MCF 10A (cell line): ENCODE measurements at places on chromosomes 13 and 19.

DNA sequence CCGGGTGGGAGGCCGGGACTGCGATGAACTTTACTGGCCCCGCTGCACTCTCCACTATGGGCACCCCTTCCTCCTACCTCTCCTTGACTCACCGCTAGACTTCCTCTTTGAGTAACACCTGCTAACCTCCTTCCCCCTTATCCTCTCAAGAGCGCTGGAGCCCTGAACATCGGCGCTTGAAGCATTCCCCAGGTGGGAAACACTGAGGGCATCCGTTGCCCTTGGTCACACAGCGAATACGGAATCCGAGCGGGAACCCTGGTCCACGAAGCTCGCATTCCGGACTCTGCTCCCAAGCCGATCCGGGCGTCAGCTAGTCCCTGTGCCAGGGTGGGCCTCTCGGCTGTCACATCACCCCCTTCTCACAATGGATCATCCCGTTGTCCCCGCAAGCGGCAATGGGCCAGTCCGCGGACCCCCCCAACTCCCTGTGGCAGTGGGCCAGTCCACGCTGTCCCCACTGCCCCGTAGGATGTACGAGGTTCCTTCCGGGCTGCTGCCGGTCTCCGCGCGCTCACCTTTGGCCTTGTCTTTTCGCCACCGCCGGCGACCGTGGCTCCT lies 4.2 kb downstream of the LIPE start:
- H3K4me3 ChIP-seq, result peak overlapping the region; percentile 96
- peaks cover 17% of the 10 kb centered on the region for H3K36me3 ChIP-seq
- H3K4me1 ChIP-seq, result peaks cover 34% of the 10 kb centered on the region
- peak; percentile 51 for DNase-seq
- H3K27me3 ChIP-seq, result no peaks in the 10 kb centered on the region

- no peak overlapping the region for H3K4me3 ChIP-seq
- no peak overlapping the region for H3K27ac ChIP-seq
- peaks cover 22% of the 10 kb centered on the region for H3K36me3 ChIP-seq
- H3K4me1 ChIP-seq, result no peaks in the 10 kb centered on the region
- H3K27me3 ChIP-seq, result no peaks in the 10 kb centered on the region
- no peak for DNase-seq
These were observed 10.9 kb upstream of the CERS1 start for GRCh38 chr19:18906605-18907519.

DNA sequence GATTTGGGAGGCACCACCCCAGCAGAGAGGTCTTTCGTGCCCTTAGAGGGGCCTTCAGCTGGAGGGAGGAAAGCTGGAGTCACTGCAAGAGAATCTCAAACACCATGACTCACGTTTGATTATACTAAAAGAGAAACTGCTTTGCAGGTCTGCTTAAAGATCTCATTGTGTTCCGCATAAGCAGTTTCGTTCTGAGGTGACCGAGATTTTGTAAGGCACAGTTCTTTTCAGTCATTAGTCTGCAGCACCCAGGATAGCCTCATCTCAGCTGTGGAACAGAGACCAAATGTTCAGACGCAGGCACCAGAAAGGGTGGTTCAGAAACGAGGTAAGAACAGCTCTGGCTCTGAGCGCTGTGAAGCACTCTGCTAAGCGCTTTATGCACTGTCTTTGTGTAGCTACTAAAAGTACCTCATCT lies 71.2 kb upstream of the GTF3A start:
- H3K4me1 ChIP-seq, result no peaks in the 10 kb centered on the region
- H3K4me3 ChIP-seq, result no peak overlapping the region
- H3K36me3 ChIP-seq, result no peaks in the 10 kb centered on the region
- peaks cover 6% of the 10 kb centered on the region for H3K27me3 ChIP-seq

DNA sequence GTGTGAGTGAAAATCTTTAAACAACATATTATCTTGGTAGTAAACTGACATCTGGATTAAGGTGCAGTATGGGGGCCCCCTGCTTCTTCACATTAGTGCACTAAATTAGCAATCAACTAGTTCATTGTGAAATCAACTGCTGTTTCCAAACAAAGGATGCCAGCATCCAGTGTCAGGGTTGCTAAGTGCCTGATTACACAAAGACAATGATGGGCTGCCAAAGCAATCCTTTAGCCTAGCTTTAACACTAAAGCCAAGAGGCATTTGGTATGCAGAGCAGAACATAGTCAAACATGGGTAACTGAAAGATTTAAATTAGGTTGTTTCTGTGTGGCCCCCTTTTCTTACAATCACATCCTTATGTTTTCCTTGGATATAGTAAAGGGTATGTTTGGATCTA lies 543.1 kb upstream of the SLITRK5 start:
- H3K27me3 ChIP-seq, result no peaks in the 10 kb centered on the region
- H3K4me1 ChIP-seq, result peaks cover 28% of the 10 kb centered on the region
- peak overlapping the region; percentile 51 for H3K27ac ChIP-seq
- no peaks in the 10 kb centered on the region for H3K36me3 ChIP-seq
- H3K4me3 ChIP-seq, result no peak overlapping the region

GRCh38 chr19:33487901-33488800 lies 33.4 kb downstream of the PEPD start:
- H3K4me1 ChIP-seq, result no peaks in the 10 kb centered on the region
- no peaks in the 10 kb centered on the region for H3K27me3 ChIP-seq
- no peak overlapping the region for H3K4me3 ChIP-seq
- DNase-seq, result no peak

- peaks cover 2% of the 10 kb centered on the region for H3K4me1 ChIP-seq
- no peak overlapping the region for H3K27ac ChIP-seq
- H3K27me3 ChIP-seq, result no peaks in the 10 kb centered on the region
- H3K36me3 ChIP-seq, result no peaks in the 10 kb centered on the region
- no peak overlapping the region for H3K4me3 ChIP-seq
These were observed 44.6 kb downstream of the SMAD9 start for GRCh38 chr13:36875431-36875830.

GRCh38 chr13:29436291-29436690 lies 159.2 kb downstream of the SLC7A1 start:
- H3K4me1 ChIP-seq, result peaks cover 31% of the 10 kb centered on the region
- H3K27me3 ChIP-seq, result no peaks in the 10 kb centered on the region
- peak; percentile 91 for DNase-seq
- H3K4me3 ChIP-seq, result no peak overlapping the region

GRCh38 chr13:107993239-107993949 lies 221.9 kb downstream of the LIG4 start:
- H3K36me3 ChIP-seq, result no peaks in the 10 kb centered on the region
- no peak for DNase-seq
- H3K27me3 ChIP-seq, result no peaks in the 10 kb centered on the region

DNA sequence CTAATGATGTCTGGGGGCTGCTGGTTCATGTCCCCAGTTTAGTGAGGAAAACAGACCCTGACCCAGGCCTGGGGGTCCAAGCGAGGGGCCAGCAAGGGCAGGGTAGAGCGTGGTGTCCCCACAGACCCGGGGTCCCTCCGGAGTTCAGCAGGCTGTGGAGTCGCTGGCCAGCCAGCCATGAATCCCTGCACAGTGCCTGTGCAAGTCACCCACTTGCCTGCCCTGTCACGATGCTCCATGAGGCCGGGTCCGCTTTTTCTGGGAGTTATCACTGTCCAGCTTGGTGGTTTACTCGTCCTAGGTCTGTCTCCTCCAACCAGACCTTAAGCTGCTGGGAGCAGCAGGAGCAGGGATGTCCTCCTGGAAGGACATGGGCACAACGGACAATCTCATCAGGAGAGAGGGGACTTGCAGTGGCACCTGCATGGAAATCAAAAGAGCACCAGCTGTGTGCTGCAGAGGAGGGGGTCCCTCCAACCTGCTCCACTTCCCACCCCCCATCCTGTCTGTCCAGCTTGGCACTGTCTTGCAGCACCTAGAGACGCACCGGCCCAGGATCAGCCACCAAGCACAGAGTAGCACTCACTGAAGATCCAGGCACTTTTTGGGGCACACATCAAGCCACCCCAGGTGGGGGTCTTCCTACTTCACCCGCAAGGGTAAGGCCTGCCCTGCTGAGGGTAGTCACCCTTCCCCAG lies 121.8 kb downstream of the URI1 start:
- no peaks in the 10 kb centered on the region for H3K4me1 ChIP-seq
- no peak overlapping the region for H3K4me3 ChIP-seq
- H3K36me3 ChIP-seq, result no peaks in the 10 kb centered on the region
- no peak for DNase-seq
- H3K27me3 ChIP-seq, result no peaks in the 10 kb centered on the region

- H3K4me3 ChIP-seq, result no peak overlapping the region
- no peak overlapping the region for H3K27ac ChIP-seq
- no peak for DNase-seq
- no peaks in the 10 kb centered on the region for H3K4me1 ChIP-seq
These were observed 58.1 kb downstream of the CELF5 start for GRCh38 chr19:3282564-3282963.

DNA sequence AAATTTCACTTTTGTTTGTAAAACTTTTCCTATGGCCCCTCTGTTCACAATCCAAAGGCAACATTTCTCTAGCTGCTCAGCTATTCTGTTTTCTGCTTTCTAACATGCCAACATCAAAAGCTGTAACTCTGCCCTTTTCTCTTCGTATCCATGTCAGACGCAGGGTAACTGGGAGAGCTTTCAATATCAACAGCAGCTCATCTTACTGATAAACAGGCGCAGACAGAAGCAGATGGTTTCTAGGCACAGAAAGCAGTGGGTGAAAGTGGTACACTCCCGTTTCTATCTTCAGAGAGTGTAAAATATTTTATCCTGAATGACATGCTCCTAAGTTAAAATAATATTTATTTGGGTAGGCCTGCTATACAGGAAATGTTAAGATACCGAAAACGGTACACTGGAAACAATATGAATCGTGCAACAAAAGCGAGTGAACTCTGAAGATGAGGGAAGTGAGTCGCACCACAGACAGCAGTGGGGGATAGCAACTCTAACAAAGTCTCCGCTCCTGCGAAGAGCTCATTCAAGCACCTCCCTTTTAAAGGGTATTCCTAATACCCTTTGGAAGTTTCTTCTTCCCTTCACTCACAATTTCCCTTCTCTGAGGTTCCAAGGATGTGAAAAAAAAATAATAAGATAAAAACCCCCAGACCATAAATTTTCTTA lies 798.3 kb downstream of the GPC5 start:
- no peaks in the 10 kb centered on the region for H3K27me3 ChIP-seq
- H3K27ac ChIP-seq, result no peak overlapping the region
- no peak for DNase-seq
- no peak overlapping the region for H3K4me3 ChIP-seq
- H3K36me3 ChIP-seq, result no peaks in the 10 kb centered on the region
- no peaks in the 10 kb centered on the region for H3K4me1 ChIP-seq

DNA sequence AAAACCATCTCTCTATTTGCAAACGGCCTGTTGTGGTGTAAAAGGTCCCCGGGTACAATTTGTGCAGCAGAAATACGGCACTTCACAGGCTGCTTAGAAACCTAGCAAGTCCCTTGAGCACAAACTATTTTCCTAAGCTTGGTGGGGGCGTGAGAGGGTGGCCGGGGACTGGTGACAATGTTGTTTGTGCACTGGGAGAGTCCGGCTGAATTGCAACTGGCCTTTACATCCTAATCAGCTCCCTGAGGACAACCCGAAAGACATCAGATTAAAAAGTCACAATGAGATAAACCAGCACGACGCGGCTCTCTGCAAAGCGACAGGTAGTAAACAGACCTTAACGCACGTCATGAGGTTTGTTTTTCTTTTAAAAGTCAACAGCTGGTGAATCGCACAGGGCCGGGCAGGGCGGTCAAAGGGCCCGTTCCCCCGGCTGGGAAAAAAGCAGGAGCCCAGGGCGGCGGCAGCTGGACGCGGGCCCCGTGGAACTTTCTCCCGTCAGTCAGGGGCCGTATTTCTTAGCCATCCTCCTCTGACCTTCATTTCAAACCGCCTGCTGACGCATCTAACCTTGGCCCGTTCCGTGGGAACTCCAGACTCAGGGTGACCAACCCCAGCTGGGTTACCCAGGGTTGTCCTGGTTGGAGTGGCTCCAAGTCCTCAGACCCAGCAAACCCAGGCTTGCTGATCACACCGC lies 112.3 kb downstream of the GADD45B start:
- peaks cover 28% of the 10 kb centered on the region for H3K27me3 ChIP-seq
- no peak for DNase-seq
- no peak overlapping the region for H3K4me3 ChIP-seq

DNA sequence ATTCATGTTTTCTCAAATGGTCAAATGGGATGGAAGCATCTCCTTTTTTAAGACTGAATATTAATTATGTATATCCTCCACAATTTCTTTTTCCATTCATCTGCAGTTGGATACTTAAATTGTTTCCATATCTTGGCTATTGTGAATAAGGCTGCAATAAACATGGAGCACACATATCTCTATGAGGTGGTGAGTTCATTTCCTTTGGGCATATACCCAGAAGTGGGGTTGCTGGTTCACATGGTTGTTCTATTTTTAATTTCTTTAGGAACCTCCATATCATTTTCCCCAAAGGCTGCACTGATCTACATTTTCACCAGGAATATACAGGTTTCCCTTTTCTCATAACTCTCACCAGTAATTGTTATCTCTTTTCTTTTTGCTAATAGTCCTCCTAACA lies 566.3 kb downstream of the KCTD12 start:
- no peak overlapping the region for H3K27ac ChIP-seq
- DNase-seq, result no peak
- H3K36me3 ChIP-seq, result no peaks in the 10 kb centered on the region
- H3K27me3 ChIP-seq, result no peaks in the 10 kb centered on the region
- no peak overlapping the region for H3K4me3 ChIP-seq
- no peaks in the 10 kb centered on the region for H3K4me1 ChIP-seq

GRCh38 chr19:2819540-2820111 lies at the start of gene ZNF554:
TSS of gene ZNF554 (plus strand) at chr19:2819868. CDS start at chr19:2820072, 204 bp downstream.
- peak; percentile 94 for DNase-seq
- H3K4me3 ChIP-seq, result peak within 1 kb of the TSS; percentile 79
- H3K4me1 ChIP-seq, result peaks cover 4% of the 10 kb centered on the region
- H3K27me3 ChIP-seq, result no peaks in the 10 kb centered on the region
- peaks cover 6% of the 10 kb centered on the region for H3K36me3 ChIP-seq
- H3K27ac ChIP-seq, result peak within 1 kb of the TSS; percentile 75

- H3K36me3 ChIP-seq, result no peaks in the 10 kb centered on the region
- no peaks in the 10 kb centered on the region for H3K27me3 ChIP-seq
- H3K4me1 ChIP-seq, result peaks cover 21% of the 10 kb centered on the region
- peak overlapping the region; percentile 21 for H3K27ac ChIP-seq
- H3K4me3 ChIP-seq, result no peak overlapping the region
These were observed 400.2 kb downstream of the SLITRK5 start for GRCh38 chr13:88071371-88071770.

GRCh38 chr13:72295153-72295552 lies 428.1 kb upstream of the DACH1 start:
- H3K27ac ChIP-seq, result no peak overlapping the region
- no peak for DNase-seq
- no peak overlapping the region for H3K4me3 ChIP-seq
- H3K36me3 ChIP-seq, result peaks cover 6% of the 10 kb centered on the region
- H3K4me1 ChIP-seq, result peaks cover 16% of the 10 kb centered on the region
- peaks cover 10% of the 10 kb centered on the region for H3K27me3 ChIP-seq

GRCh38 chr13:99741960-99742359 lies 229.6 kb downstream of the ZIC5 start:
- H3K4me1 ChIP-seq, result no peaks in the 10 kb centered on the region
- no peaks in the 10 kb centered on the region for H3K27me3 ChIP-seq
- H3K4me3 ChIP-seq, result no peak overlapping the region
- H3K36me3 ChIP-seq, result no peaks in the 10 kb centered on the region
- H3K27ac ChIP-seq, result no peak overlapping the region
- DNase-seq, result no peak

GRCh38 chr19:13844130-13844631 lies 32.8 kb upstream of the NANOS3 start:
- no peaks in the 10 kb centered on the region for H3K27me3 ChIP-seq
- peak; percentile 69 for DNase-seq
- H3K4me1 ChIP-seq, result peaks cover 28% of the 10 kb centered on the region
- H3K36me3 ChIP-seq, result peaks cover 57% of the 10 kb centered on the region
